ENCODE measurements at places on chromosomes 3 and 15. TPM values are rescaled to one million over a fixed set of nuclear protein-coding genes. Genes with fewer than 3 reads are reported as not detected.

The ZFYVE19 gene
- 34.4 TPM for total RNA-seq

DNA sequence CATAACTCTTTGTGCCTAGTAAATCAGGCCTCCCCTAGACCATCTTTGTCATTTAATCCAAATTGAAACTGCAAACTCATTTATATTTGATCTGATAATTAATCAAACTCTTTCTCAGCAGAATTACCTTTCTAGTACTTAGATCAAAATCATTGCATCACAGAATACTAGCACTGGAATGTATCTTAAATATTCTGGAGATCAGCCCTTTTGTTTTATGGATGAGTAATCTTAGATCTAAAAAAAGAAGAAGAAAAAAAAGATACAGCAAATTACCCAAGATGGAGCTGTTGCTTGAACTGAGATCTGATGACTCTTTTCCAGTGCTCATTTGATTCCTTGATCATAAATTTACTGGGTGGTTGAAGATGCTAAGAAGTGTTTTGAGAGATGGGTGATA is 47.9 kb downstream of the NAALADL2 start:
- DNase-seq: no peak

GRCh38 chr15:88365124-88365523 is 102.1 kb downstream of the MRPL46 start:
- no peak for DNase-seq

- no peak for DNase-seq
Measured at GRCh38 chr15:47786371-47786770, 69.1 kb downstream of the SEMA6D start.

DNA sequence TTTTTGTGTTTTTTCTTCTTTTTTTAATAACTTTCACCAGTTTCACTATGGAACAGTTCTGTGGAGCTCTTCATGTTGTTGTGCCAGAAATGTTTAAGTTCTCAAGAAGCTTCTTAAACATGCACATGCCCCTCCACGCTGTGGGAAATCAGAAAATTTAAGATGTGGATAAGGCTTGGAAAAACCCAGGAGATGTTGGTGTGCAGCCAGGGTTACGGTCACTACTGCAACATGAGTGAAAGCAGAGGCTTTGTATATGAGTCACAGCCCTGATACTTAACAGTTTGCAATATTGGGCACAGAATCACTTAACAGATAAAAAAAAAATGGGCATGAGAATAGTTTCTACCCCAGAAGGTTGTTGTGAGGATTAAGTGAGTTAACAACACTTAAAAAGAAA is 399.9 kb downstream of the LRTM1 start:
- DNase-seq: peak; percentile 12

DNA sequence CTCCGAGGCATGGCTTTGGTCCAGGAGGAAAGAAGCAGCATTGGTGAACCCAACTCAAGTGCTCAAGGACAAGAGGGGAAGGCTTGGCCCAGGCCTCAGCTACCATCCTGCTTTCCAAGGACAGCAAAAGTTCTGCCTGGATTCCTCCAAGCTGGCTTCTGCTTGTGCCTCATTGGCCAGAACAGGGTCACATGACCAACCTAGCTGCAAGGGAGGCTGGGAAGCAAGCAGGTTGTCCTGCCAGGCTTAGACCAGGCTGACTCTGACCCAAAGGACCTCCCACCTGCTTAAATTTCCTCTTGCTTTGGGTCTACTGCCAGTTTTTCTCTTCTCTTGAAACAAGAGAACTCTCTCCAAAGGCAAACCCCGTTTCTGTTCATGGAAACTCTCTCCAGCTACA is 70.7 kb downstream of the RPN1 start:
- no peak for DNase-seq

The TERB2 gene
- not detected for total RNA-seq

DNA sequence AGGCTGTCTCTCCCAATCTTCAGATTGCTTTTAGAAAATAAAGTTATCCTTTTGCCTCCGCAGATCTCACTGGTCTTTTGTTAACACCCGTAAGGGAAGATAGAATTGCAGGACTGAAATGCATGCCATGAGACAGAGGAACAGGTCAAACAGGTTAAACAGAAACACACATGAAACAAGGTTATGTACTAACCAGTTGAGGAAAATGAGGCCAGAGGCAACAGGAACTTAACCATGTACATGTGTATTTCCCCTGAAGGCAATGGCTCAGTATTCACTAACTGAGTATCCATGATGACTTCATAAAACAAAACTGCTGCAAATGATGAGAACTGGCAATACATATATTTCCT is 169.1 kb upstream of the NSMCE3 start:
- no peak for DNase-seq

All from vagina (tissue), 2 donors.